Nucleus accumbens (tissue), 56 donors: ENCODE measurements at places on chromosomes 7 and 10.

GRCh38 chr7:148442933-148443332, 147.6 kb upstream of the C7orf33 start:
- no peak for DNase-seq

DNA sequence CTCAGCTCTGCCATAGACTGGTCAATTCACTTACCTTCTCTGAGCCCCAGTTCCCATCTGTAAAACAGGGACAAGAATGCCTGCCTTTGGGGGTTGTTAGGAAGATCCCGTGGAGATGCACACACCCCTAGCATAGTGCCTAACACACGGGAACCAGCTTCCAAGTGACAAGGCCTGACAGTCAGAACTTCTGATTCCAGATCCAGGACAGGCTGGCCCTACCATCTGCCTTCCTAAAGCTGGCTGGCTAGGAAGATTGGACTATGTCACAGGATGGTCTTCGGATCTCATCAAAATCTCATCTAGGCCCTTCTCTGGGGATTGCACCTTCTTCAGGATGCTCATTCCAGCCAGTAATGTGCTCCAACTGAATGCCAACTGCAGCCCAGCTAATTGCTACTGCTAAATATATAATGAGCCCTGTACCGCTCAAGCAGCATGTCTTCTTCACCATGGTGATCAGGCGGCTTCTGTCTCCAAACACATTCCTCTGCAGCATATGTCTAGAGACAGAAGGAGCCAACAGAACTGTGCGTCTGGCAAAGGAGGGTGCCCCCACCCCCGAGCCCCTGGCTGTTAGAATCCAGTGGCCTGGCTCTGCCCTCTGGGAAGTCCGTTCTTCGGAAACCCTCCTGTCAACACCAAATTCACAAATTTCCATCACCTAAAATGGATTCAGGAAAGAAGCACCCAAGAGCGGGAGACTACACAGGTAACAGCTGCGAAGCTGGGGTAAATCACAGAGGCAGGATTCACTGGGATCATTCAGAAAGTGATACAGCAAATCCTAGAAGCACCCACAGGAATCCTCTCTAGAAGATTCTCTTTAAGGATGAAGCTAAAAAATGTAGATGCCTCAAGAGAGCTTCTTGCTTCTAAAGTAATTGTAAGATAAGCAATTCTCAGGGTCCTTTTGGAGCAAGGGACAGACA, 142.1 kb upstream of the EEPD1 start:
- no peak for DNase-seq

GRCh38 chr7:75033826-75034225, 39.8 kb downstream of the RCC1L start:
- no peak for DNase-seq

DNA sequence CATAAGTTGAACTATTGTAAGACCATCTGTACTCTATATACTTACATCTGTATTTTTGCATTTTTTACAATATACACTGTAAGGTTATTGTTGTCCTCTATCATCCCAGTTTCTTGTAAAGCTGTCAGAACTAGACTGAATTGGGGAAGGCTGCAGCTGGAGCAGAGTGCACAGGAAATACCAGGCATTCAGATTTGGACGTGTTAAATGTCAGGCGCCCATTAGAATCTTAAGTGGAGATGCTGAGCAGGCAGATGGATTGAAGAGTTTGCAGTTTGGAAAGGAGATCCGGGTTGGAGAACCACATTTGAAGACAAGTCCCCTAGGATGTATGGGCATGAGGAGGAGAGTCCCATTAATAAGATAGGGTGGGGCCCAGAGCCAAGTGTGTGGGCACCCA, 40.4 kb downstream of the MTURN start:
- no peak for DNase-seq

DNA sequence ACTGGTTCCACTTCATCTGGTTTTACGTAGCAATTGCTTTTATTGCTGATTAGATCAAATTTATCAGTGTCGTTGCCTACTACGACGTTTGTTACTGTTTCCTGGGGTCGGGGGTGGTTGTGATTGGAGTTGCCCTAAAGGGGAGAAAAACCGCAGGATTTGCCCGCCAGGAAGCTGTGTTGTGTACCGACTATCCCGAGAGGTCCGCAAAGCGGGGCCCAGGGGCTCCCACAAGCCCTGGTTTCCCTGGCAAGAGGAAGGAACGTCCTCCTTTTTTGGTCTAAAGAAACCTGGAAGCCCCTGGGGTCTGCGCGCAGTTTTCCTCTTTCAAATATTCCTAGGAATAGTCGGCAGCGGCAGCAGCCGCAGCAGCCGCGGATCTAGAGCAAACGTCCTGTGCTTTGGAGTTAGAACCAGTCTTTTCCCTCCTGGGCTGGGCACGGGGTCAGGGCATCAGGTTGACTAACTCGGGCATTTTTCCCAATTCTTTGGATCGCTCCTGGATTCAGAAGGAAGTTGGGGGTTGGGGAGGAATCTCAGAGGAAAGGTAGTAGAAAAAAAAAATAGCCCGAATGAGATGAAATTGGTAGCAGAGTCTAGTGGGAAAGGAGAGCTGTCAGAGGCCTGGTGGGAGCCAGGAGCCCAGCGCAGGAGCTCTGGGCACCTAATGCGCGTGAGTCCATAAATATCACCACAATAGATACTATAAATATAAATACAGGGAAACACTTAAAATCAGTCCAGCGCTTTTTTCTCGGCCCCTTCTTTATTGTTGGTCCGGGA, 4.6 kb downstream of the VAX1 start:
- DNase-seq, result no peak
